ENCODE measurements at places on chromosomes 7 and 10.

DNA sequence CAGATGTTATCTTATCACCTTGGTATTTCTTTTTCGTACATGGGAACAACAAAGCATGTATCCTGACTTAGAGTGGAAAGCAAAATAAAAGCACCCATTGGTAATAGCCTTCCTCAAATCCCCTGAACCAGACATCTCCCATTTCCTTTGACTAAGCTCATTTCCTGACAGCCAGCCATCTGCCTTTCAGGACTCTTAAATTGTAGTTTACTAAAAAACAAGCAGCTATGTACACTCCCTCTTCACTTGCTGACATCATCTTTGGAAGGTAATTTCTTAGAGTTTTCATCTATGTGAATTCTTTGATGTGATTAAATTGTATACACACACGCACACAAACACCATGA is 40.7 kb downstream of the ARL4A start:
- no peak for DNase-seq

- DNase-seq, result no peak
Observed at GRCh38 chr7:140025814-140026433, 36.8 kb downstream of the PARP12 start.

- no peak for DNase-seq
Observed at GRCh38 chr7:143042159-143042789, 9.9 kb upstream of the OR6V1 start.

- no peak for DNase-seq
Observed at GRCh38 chr10:27479016-27479415, 25.1 kb upstream of the RAB18 start.

- DNase-seq, result no peak
Observed at GRCh38 chr7:116509982-116510579, 10.5 kb downstream of the CAV2 start.

- DNase-seq, result no peak
Observed at GRCh38 chr10:18860631-18861240, 187.9 kb upstream of the MALRD1 start.

DNA sequence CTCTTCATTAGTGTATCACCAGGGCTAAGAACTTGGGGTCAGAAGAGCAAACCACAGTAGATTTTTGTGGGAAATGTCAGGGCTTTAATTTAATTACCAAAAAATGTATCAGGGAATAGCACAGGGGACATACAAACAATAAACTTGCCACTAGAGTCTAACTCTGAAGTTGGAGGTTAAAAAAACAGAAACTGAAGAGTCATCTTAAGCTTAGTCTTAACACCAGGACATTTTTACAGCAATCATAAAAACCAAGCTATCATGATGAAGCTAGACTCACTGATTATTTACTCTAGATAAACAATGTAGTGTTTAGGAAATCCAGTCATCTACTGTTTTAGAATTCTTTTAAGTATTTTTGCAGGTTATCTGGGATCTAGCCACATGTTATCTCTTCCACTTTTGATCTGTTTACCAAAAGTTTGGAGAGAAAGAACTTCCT is 48.4 kb upstream of the GLI3 start:
- DNase-seq, result no peak

- DNase-seq, result no peak
Observed at GRCh38 chr10:63346015-63346441, 119.7 kb downstream of the JMJD1C start.

- DNase-seq, result no peak
Observed at GRCh38 chr7:4806983-4807597, 31.7 kb downstream of the AP5Z1 start.

DNA sequence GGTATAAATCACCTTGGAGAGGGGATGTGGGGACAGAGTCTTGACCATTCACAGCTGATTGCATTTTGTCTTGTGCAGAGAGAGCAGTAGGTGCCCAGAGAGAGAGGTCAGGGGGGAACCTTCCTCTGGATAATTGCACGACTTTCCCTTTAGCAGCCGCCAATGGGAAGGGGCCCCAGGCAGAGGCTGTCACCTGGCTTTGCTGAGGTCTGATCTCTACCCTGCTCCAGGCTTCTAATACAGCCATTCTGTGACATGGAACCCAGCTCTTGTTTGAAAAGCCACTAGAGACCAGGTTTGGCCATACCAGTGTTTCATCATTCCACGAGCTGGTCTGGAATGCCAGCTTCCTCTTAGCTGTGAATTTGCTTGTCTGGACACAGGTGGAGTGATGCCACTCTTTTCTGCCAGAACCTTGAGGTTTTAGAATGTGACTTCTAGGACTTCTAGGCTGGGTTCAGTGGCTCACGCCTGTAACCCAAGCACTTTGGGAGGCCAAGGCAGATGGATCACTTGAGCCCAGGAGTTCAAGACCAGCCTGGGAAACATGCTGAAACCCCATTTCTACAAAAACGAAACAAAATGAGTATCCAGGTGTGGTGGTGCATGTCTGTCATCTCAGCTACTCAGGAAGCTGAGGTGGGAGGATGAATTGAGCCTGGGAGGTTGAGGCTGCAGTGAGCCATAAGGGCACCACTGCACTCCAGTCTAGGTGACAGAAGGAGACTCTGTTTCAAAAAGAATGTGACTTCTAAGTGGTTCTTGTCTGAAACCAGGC is 159.9 kb downstream of the CAMK1D start:
- DNase-seq, result no peak

GRCh38 chr7:90671571-90671970 is 75.5 kb downstream of the CDK14 start:
- DNase-seq, result no peak

GRCh38 chr10:13956826-13957225 is 370.1 kb downstream of the PRPF18 start:
- no peak for DNase-seq
